ENCODE measurements at places on chromosomes 7 and 10.
A peak's percentile ranks its signal among the peaks of the same experiment; 100 is the strongest.

- no peak for DNase-seq
Observed at GRCh38 chr10:43114743-43115611, 23.3 kb upstream of the CSGALNACT2 start.

DNA sequence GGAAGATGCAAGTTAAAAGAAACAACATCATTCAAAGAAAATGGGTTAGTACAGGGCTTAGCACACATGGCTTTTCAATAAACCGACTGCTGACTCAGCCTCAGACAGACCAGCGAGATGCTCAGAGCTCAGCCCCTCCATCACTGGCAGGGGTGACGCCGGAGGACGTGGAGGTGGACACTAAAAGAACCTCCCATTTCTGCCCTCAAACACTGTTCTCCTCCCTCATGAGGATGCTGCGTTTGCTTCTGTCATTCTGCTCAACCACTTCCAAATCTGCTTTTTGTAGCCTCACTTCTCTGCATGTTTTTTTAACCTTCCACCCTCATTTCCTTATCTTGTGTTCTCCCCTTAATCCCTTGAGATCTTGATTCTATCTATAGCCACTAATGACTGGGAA lies 15.3 kb downstream of the DENND11 start:
- no peak for DNase-seq

DNA sequence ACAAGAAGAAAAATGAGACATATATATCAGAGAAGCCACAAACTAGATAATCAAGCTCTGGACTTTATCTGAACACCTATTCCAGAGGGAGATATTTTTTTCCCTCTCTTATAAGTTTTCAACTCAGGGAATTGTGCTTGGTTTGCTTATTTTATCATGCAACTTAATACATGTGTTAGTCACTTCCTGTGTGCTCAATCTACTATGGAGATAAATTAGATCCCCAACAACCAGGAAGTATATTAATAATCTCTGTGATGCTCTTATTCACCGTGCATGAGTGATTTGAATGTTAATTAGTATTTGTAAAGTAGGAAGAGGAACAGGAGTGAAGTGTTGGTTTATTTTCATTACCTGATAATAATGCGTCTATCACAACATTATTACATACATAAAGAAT lies 38.8 kb upstream of the ZNF365 start:
- DNase-seq, result no peak

DNA sequence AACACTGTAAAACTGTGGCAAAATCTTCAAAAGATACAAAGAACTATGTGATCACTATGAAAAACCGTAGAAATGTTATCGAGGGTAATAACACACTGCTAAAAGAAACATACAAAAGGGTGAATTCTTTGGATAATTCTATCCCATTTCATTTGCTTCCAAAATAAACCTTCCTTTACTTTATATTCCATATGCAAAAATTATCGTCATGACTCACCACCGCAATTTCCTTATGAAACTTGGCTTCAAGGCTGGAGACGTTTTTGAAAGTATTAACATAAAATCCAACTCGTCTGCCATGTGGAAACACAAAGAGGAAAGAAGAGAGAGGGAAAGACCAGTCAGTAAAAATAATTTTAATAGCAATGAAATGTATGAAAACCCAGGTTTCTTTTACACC lies 165.2 kb downstream of the AMPH start:
- DNase-seq, result no peak

DNA sequence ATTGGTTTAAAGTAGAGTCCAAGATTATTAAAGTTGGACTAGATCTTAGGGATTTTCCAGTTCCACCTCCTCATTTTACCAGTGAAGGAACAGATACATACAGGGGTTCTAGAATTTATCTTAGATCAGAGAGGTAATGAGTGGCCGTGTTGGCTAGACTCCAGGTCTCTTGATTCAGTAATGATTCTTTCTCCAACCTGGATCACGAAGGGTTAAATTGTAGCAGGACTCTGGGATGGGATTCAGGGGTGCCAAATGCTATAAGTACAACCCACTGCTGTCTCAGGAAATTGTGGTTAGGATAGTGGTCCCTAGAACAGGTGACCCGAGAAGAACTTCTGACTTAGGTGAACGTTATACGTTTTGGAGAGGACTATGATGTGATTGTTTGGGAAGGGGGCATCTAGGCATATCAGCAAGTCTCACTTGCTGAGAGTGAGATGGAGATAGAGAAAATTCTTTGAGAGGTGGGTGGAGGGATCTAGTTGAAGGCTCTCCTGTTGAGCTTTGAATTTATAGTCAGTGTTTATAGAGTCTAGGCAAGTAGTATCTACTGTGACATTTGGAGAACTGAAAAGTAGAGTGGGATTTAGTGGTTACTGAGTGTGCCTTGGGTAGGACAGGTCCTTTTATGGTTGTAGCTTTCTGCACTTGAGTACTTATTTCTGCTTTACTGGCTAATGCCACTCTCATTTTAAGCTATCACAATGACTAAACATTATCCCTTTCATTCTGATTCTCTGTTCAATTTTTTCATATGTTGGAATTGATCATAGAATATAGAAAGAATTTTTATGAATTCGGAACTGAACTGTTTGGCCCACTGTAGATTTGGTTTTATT lies 58.3 kb downstream of the ST7 start:
- DNase-seq, result no peak

DNA sequence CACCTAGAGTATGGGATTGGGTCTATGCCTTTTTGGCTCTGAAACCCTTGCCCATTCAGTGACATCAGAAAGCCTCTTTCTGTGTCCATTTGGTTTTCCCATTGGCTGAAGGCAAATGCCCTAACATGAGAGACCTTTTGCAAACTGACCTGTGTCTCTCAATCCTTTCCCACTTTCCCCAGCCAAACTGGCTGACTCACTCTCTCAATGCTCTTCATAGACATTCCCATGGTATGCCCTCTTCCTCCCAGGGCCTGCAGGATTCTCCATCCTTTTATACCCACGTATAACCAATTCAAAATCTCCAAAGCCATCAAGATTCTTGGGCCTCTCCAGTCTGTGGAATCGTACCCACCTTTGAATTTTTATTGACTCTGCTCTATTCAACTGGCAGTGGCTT lies 563.3 kb downstream of the GATA3 start:
- DNase-seq, result no peak

DNA sequence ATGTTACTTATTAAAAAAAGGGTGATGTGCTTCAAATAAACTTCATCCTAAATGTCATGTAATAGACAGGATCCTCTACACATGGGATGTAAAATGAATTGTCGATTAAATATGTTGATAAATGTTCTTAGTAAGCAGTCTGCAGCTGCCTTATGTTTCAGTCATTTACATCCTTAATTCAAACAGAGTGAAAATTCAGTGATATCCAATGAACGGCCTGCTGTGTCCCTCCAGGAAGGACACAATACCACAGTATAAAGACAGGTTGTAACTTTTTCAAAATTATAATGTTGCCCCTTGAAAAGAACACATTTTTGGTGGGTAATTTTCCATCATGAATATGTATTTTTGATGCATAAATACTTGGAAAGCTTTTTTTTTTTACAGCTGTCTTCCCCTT lies 266.5 kb upstream of the SEMA3A start:
- DNase-seq, result no peak

- DNase-seq, result peak; percentile 34
Observed at GRCh38 chr7:45581271-45581780, 7.2 kb downstream of the ADCY1 start.

GRCh38 chr10:72292223-72292691 lies 18.5 kb downstream of the DDIT4 start:
- DNase-seq, result no peak

DNA sequence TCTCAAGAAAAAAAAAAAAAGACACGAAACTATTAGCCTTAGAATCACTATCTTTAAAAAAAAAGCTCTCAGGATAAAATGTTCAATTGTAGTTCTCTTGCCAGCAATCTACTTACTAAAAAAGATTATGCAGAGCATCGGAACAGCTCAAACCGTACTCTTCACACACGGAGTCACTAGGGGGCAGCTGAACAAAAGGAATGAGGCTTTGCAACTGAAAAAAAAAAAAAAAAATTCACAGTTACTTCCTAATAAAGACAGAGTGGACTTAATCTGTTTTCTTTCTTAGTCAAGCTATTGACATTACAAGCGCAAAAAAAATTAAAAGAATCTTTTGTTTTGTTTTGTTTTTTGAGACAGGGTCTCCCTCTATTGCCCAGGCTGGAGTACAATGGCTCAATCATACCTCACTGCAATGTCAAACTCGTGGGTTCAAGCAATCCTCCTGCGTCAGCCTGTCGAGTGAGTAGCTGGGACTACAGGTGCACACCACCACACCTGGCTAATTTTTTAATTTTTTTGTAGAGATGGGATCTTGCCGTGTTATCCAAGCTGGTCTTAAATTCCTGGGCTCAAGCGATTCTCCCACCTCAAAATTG lies 11.5 kb downstream of the PMS2 start:
- DNase-seq, result no peak

DNA sequence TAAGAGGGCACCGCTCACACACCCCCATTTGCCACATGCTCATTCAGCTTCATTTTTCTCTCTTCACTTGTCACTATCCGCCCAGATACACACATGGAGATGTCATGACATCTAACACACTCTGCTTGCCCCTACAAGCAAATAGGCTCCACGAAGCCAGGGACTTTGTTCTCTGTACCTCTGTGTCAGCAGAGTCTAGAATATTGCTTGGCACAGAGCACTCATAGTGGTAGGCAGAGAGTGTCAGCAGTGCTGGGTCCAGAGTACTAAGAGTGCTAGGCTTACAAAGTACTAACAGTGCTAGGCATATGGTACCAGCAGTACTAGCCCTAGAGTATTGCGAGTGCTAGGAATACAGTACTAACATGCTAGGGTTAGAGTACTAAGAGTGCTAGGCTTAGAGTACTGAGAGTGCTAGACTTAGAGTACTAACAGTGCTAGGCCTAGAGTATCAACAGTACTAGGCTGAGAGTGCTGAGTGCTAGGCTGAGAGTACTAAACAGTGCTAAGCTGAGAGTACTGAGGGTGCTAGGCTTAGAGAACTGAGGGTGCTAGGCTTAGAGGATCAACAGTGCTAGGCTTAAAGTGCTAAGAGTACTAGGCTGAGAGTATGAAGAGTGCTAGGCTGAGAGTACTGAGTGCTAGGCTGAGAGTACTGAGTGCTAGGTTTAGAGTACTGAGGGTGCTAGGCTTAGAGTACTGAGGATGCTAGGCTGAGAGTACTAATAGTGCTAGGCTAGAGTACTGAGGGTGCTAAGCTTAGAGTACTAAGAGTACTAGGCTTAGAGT lies 166.1 kb downstream of the PRKAG2 start:
- no peak for DNase-seq

DNA sequence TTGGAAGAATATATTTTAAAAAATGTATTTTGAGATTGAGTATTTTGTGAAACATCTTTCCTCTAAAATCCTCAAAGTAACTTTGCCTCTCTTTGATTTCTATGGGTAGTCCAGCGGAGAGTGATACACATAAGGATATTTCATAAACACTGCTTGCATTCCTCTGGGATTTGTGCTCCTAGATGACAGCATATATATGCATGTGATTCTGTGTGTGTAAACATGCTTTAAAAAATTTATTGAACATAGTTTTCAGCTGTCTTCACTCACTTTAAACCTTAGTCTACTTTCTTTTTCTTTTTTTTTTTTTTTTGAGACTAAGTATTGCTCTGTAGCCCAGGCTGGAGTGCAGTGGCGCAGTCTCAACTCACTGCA lies 84.6 kb downstream of the KAT6B start:
- DNase-seq, result no peak

DNA sequence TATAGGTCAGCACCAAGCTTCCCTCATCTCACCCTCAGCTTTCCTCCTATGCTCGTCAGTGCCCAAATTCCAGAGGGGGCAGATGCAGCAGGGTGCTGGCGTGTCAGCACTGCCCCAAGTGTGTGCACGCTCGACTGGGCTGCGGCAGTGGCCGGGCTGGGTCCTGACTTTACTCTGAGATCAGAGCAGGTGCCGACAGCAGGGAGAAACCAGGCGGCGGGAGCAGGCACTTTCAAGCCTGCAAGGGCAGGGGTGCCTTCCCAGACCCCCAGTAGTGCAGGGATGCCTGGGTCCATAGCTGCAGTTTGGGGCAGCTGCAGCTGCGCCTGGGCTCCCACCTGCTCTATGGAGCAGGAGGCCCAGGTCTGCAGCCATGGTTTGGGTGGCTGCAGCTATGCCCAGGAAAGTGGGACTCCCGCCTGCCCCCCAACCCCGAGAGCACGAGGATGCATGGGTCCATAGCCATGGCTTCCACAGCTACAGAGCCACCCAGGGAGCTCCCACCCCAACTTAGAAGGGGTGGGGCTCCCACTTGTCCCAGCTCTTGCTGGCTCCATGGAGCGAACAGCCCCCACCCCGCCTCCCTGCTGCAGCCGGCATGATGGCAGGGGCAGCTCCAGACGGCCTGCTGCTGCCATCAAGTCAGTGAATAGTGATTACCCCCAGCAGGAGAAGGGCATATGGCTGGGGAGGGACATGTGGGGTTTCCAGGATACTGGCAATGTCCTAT lies 199.2 kb upstream of the KMT2E start:
- no peak for DNase-seq

- no peak for DNase-seq
Observed at GRCh38 chr10:3393958-3394357, 221.4 kb upstream of the PITRM1 start.

- no peak for DNase-seq
Observed at GRCh38 chr10:75179657-75180177, 30.9 kb upstream of the VDAC2 start.

GRCh38 chr10:111551001-111551400 lies 474.2 kb downstream of the ADRA2A start:
- no peak for DNase-seq

- no peak for DNase-seq
Observed at GRCh38 chr7:42167206-42167605, 69.8 kb downstream of the GLI3 start.

GRCh38 chr10:48518986-48519385 lies 85.9 kb downstream of the ARHGAP22 start:
- peak; percentile 30 for DNase-seq

DNA sequence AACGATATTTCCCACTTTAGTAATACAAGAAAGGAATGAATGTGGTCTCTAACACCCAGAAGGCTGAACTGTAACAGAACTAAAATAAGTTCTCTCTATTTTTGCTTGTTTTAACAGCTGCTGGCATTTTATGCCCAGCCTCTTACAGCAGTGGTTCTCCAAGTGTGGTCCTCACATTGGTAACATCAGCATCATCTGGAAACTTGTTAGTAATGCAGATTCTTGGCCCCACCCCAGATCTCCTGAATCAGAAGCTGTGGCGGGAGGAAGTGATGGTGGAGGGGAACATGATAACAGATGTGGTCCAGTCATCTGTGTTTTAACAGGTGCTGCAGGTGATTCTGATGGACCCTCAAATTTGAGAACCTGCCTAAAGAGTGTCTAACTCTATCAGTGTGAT lies 170.1 kb downstream of the TMEM26 start:
- DNase-seq, result no peak

DNA sequence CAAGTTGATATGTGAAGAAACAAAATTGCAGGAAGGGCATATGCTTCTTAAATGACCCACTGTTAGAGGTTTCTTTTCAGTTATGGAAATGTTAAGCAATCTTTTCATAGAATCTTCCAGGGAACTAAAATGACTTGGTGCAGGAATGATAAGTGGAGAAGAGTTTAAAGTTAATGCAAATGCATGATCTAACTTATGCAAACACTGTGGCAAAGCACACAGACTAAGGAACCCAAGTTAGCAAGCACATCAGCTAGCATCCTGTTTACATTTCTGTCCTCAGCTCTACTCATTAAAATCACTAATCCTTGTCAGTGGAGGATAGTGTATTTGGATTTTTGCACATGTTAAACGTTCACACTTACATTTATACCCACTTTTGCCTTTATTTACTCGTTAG lies 9.3 kb downstream of the CLCN1 start:
- no peak for DNase-seq

- no peak for DNase-seq
Observed at GRCh38 chr10:53064614-53065013, 292.0 kb upstream of the MBL2 start.

Measured in ecto neural progenitor cell (in vitro differentiated cells).